HS-5 (cell line): ENCODE measurements at places on chromosomes 1 and 21.

GRCh38 chr1:156177919-156178654 lies 15.8 kb upstream of the SLC25A44 start:
- no peak for DNase-seq

GRCh38 chr1:38300616-38301015 lies 254.0 kb upstream of the POU3F1 start:
- DNase-seq = no peak

GRCh38 chr21:16020878-16021277 lies 291.1 kb downstream of the USP25 start:
- DNase-seq = no peak

GRCh38 chr1:162206749-162207635 lies 137.5 kb downstream of the NOS1AP start:
- DNase-seq = no peak

- DNase-seq = no peak
Measured at GRCh38 chr1:170548497-170548896, 16.5 kb downstream of the GORAB start.

GRCh38 chr1:30778154-30778978 lies 20.8 kb upstream of the LAPTM5 start:
- DNase-seq = peak; percentile 44

- DNase-seq = no peak
Measured at GRCh38 chr1:198901266-198901665, 262.4 kb downstream of the PTPRC start.

- peak; percentile 94 for DNase-seq
Measured at GRCh38 chr1:151281225-151281968, 702 bp upstream of the ZNF687 start.

GRCh38 chr1:217139513-217139912 lies 416.3 kb upstream of the ESRRG start:
- no peak for DNase-seq

- no peak for DNase-seq
Measured at GRCh38 chr1:166975361-166976129, at the start of gene ILDR2. Gene ILDR2, minus strand, starts transcription at chr1:166975540. Its CDS starts 272 bp downstream, at chr1:166975268.

DNA sequence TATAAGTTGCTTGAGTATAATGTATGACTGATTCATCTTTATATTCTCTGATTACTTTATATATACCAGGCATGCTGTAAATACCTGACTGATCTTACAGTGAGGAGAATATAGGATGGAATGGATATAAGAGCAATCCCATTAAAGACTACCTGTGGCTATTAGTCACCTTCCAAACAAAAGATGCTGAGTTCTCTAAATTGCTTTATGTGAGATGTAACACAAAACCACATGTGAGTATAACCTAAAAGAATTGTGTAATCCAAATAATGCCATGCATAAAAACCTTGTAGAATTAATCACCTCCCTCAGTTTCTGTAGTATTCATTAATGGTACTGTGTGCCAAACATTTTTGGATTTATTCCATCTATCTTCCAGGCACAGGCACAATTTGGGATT lies 134.6 kb upstream of the LRRC7 start:
- DNase-seq = no peak

- DNase-seq = no peak
Measured at GRCh38 chr1:6815726-6816125, 30.5 kb downstream of the CAMTA1 start.

- DNase-seq = no peak
Measured at GRCh38 chr1:151859891-151860293, 6.4 kb upstream of the THEM5 start.

- no peak for DNase-seq
Measured at GRCh38 chr1:26410706-26411623, at the start of gene LIN28A. Gene LIN28A, plus strand, starts transcription at chr1:26410817. Its CDS starts 75 bp downstream, at chr1:26410892.

- no peak for DNase-seq
Measured at GRCh38 chr1:205920861-205921569, 22.2 kb downstream of the SLC26A9 start.

DNA sequence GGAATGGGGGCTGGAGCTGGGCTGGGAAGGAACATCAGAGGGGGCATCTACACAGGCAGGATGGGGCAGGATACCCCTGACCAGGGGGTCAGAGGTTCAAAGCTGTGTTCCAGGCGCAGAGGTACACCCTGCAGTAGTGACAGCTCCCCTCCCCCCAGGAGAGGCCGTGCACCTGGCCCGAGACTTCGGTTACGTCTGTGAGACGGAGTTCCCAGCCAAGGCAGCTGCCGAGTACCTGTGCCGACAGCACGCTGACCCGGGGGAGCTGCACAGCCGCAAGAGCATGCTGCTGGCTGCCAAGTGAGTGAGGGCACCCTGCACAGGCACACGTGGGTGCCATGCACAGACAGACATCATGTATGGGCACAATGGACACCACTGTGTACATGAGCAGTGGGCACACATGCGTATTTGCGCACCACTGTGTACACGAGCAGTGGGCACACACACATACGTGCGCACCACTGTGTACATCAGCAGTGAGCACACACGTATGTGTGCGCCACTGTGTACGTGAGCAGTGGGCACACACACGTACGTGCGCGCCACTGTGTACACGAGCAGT lies 17.4 kb downstream of the TFAP2E start:
- DNase-seq = no peak

DNA sequence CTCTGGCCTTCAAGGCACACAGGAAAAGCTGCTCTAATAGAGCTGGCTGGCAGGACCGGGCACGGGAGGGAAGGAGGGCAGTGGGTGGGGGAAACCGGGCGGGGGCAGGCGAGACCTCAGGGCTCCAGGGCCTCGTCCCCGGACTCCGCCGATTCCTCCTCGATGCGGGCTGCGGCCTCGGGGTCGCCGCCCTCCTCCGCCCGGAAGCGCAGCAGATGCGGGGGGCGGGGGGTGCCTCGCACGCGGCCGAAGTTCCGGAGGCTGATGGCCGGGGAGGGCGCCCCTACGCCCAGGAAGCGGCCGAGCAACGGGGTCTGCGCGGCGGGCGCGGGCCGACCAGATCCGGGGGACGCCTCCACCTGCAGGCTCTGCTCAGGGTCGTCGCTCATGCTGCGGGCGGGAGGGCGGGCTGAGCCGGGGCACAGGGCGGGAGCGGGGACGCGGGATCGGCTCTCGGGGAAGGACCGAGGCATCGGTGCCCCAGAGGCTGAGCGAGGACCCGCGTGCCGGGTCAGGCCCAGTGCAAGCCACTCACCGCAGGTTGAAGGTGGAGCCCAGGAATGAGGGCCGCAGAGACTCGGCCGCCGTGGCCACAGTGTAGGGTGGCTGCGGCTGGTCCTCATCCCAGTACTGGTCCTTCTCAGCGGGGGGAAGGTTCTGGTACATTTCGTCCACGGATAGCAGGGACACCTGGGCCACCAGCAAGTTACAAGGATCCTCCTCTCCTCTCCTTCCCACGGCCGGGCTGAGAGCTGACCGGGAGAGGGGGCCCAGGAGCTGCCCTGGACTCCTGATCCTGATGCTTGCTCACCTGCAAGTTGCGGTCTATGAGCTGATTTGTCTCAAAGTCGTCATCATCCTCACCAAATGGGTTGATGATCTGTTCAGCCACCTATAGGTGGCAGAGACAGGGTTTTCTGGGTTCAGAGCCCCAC lies 3.6 kb downstream of the BEST4 start:
- DNase-seq = no peak

DNA sequence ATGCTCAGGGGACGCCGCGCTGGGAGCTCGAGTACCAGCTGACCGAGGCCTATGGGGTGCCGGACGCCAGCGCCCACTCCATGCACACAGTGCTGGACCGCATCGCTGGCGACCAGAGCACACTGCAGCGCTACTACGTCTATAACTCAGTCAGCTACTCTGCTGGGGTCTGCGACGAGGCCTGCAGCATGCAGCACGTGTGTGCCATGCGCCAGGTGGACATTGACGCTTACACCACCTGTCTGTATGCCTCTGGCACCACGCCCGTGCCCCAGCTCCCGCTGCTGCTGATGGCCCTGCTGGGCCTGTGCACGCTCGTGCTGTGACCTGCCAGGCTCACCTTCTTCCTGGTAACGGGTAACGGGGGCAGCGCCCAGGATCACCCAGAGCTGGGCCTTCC lies 1.3 kb upstream of the XKR8 start:
- DNase-seq = no peak

- DNase-seq = no peak
Measured at GRCh38 chr1:218401998-218402785, 57.1 kb downstream of the TGFB2 start.

DNA sequence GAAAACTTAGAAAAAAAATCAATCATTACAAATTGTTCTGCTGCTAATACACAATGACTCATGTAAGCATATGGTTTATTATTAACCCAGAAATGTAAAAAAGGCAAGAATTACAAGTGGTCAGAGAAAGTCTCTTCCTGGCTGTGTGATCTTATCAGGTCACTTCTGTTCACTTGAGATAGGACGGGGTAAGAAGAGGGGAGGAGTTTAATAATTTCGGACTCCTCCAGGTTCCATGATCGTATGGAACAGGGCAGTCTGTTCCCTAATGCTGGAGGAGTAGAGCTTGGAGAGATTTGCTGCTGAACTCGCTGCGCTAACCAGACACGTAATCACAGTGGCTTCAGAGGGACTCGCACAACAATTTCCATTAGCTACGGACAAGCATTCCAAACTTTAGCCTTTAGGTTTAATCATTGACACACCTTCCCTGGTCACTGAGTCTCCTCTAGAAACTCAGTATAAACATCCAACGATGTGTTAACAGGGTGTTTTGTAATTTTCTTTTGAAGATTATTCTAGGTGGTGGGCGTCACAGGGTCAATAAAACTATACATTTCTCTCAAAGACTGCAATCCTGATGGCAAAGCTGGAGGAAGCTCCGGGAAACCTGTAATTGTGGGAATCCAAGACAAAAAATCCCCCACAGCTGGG lies 1.3 kb downstream of the CRYZ start:
- DNase-seq = no peak

GRCh38 chr1:109994654-109995053 lies 10.1 kb downstream of the AHCYL1 start:
- DNase-seq = no peak

DNA sequence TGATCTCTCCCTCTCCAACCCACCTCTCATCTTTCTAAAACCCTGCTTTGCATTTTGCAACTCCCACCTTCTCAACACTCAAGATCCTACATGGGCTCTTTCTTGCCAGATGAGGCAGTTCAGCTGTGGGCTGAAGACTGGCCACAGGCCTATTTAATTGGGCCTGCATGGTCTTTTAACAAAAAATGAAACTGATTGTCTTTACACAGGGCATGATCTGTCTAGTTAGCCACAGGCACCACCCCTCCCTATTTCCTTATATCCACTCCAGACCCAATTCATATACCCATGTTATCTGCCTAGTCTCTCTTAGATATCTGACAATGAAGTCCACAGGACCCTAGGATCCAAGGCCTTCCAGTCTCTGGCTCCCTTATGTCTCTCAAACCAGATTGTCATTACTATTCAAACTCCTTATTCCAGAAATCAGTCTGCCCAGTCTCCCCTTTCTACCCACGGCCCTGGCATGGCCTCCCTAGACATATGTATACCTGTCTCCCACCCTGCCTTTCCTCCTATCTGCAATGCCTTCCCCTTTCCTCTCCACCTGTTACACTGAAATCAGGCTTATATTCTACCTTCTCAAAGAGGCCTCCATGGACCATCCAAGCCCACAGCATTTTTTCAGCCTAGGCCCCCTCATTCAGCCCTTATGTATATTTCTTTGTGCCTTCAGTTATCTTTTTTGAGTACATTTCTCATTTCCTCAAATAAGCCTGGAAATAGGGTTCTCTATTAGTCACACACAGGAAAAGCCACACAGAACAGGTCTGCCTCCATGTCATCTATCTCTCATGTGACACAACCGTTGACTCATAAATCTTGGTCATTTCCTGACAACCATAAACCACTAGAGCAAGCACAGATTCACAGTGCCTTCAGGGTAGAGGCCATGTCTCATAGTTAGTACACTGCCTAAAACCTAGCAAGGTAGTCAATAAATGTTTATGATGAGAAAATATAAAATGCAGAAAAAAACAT lies 39.0 kb downstream of the LPAR3 start:
- peak; percentile 90 for DNase-seq

- no peak for DNase-seq
Measured at GRCh38 chr21:34157521-34157920, 84.1 kb downstream of the MRPS6 start.

DNA sequence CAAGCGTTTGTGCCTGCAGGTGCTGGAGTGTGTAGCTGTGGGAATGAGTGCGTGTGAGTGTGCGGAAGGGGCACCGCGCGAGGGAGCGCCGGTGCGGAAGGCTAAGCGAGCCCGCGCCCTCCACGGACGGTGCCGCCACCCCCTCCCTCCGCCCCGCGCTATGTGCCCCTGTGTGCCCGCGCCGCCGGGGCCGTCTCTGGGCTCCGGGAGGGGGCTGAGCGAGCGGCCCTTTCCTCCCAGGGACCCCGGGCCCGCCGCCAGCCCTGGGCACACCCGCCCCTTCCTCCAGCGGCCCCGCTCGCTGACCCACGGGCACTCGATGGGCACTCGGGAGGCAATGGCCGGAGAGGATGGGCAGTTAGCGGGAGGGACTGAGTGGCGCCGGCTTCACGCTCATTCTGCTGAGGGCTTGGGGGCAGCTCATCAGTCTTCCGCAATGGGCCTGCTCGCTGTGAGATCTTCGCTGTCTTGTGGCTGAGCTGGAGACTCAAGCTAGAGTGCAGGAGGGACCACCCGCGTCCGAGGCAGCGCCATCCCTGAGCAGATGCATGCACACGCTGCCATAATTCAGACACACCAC lies 8.6 kb upstream of the ADGRB2 start:
- DNase-seq = no peak

- DNase-seq = no peak
Measured at GRCh38 chr1:20928146-20928545, 141.0 kb upstream of the HP1BP3 start.

DNA sequence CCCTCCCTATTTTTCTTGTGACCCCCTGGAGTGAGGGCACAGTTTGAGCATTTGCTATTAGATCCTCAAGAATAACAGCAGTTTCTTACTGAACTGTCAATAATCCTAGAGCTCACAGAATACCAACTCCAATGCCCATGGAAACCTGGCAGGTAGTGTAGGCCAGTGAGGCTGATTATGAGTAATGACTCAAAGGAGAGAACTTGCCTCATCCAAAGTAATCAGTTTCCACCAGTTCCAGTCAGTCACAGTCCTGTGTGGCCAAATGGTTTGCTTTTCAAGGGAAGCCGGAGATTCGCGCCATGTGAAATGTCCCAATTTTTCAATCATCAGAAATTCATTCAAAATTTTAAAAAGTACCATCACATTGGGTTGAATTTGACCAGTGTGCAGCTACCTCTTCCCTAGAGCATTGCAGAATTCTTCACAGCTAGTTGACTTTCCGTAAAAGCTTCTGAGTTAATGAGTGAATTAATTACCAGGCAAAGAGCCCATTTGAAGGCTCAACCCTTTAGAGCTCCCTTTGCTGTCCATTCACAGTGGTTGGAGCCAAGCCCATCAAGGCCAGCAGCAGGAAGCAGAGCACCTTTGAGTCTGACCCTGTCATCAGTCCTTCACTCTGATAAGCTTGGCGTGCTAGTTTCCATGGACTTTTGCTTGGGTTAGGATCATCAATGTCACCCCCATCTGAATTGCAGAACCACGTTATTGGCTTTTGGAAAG lies 170.3 kb downstream of the KAZN start:
- DNase-seq = no peak

GRCh38 chr1:31579374-31579773 lies 3.1 kb downstream of the TINAGL1 start:
- DNase-seq = no peak
